ENCODE measurements at places on chromosomes 7 and 10.

GRCh38 chr10:126094537-126094936 is 198.2 kb downstream of the FANK1 start:
- no peak for DNase-seq

DNA sequence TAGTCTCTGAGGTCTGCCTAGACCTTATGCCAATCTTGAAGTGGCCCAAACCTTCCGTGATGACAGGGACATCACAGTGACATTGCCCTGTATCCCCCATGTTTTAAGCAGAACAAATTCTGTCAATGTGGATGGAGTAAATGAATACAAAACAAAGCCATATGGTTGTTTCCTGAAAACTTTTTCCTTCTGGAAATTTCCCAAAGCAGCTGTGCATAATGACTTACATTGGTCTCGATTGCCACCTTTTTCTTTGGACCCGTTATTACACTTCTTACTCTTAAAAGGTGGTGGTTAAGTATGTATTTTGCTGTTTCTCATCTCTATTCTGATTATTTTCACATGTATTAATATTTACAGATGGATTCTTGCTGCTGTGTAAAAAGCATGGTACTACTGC is 411.2 kb upstream of the KLF6 start:
- DNase-seq = no peak

DNA sequence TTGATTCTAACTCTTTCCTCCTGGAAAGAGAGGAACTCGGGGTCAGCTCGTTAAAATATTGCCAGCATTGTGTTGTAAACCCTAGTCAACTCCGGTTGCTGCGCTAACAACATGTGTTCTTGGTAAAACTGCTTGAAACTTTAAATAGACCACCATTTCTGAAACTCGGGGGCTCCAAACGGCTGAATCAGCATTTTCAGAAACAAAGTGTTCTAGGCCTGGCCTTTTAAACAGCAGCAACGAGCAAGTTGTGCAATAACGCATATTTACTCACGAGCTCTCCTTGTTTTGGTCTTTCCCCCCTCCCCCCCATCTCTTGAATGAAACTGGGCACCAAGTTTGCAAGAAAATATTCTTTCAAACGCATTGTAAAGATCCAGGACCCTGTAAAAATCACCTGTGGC is 9.2 kb upstream of the GRB10 start:
- no peak for DNase-seq

GRCh38 chr10:42827201-42827600 is 44.6 kb downstream of the BMS1 start:
- no peak for DNase-seq

DNA sequence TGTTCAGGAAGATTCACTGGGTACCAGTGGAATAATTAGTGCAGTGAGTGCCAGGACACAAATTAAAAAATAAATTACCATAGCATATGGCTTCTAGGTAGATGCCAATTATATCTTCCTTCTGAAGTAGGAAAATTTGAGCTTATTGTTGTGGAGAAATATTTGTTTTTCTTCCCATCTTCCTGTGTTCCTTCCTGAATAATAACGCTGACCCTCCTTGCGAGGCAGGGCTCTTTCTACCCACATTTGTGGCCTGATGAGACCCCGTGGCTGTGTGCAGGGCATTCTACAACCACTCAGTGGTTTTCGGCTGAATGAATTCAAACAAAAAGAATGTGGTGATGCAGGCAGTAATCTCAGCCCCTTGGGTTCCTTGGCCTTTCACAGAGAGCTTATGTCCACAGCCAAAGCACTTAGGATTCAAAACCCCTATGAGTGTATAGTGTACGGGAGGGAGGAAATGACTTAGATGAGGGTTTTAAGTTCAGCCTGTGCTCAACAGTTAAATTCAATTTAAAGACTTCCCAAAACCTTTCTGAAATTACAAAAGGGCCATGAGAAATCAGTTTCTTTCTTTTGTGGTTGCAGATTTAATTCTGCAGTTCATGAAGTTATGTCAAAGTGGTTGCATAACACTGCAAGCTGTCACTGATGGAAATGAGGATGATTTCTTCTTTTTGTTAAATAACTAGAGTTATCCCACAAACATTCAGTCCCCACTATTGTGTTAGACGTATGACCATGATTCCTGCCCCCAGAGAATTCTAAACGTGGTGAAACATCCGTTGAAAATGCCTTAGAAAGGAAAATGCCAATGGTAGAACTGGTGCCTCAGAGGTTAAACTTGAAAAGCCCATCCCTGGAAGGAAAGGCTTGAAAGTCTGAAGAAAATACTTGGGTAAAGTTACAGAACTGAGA is 255.3 kb downstream of the FZD1 start:
- no peak for DNase-seq

GRCh38 chr10:59580026-59580863 is 129.4 kb downstream of the SLC16A9 start:
- peak; percentile 41 for DNase-seq

GRCh38 chr7:155741805-155742204 is 70.5 kb downstream of the SHH start:
- no peak for DNase-seq

- DNase-seq = peak; percentile 13
Observed at GRCh38 chr7:37259319-37259821, 189.3 kb downstream of the ELMO1 start.

DNA sequence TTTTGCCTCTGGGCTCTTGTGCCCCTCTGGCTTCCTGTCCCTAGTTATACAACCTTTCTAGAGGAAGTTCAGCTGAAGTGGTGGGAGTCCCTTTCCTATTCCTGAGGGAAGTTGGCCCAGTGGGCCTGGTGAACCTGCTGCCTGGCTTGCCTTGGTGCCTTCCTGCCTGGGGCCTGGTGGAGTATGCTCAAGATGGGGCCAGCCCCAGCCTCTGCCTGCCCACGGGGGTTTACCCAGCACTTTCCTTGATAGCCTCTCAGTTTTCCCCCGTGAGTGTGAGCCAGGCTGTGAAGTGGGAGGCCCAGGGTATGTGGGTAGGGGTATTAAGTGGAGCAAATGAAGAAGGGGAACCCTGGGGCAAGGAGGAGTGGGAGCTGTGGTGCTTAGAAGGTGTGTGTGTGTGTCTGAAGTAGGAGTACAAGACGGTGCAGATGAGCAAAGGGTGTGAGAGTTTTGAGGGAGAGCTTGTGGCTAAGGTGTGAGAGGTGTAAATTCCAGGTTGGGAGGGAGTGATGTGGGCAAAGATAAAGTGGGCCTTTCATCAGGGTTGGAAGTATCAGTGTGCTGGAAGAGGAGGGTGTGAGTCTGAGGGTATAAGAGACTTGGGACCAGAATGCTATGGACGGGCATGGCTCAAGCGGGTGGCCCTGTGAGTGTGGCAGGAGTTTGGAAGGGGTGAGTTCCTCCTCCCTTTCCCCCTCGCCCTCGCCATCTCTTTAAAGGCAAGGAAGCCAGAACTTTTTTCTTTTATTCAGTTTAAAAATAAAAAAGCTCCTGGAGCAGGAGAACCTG is 10.9 kb upstream of the PAX2 start:
- no peak for DNase-seq

GRCh38 chr10:93357680-93358079 is 124.5 kb downstream of the MYOF start:
- DNase-seq = peak; percentile 77

GRCh38 chr10:15316145-15316544 is 54.9 kb downstream of the FAM171A1 start:
- DNase-seq = no peak

- no peak for DNase-seq
Observed at GRCh38 chr7:72309476-72309875, 102.7 kb downstream of the CALN1 start.

Data from hematopoietic multipotent progenitor cell (in vitro differentiated cells).